ENCODE measurements at places on chromosomes 16 and 17.

- DNase-seq: no peak
Measured at GRCh38 chr16:60932600-60932999, 1103.6 kb downstream of the CDH8 start.

DNA sequence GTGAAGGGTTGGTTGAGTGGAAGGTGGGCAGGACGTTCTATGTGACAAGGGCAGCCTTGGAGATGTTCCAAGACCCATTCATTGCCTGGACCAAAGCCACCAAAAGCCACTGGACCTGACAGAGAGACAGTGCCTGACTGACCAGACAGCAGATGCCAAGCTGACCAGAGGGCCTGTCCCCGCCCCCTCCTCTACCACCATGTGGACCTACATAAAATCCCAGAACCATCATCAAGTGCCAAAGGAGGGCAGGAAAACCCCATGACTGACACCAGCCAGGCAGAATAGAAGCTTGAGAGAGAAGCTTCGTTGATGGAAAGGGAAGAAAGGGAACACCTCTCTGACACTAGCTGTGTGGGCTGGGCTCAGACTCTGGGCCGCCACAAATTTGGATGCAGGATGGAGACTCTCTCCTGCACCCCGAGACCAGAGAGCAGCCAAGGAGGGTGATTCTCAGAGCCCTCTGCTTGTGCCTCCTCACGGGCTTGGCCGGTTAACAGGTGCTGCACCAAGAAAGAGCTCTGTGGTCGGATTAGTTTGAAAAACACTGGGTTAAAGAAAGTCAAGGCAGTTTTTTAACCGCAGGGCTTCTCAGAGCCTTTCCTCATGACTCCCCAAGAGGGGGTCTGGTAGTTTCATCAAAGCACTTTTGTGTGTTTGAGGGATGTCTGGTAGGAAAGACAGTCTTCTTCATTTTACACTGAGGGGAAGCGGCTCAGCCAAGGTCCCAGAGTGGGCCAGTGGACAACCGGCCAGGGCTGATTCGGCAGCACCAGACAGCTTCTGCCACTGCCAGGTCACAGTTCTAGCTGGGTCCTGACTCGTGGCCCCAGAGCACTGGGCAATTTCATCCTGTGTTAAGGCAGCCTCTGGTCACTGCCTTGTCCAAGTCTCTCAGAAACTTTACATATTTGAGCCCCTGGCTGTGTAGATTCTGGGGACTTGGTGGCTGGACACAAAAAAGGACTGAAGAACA is 1.7 kb downstream of the TNFRSF13B start:
- DNase-seq: no peak

- DNase-seq: no peak
Measured at GRCh38 chr16:75818491-75818890, 92.2 kb upstream of the CPHXL start.

GRCh38 chr17:78252111-78252634 is 20.7 kb downstream of the TMEM235 start:
- DNase-seq: no peak

DNA sequence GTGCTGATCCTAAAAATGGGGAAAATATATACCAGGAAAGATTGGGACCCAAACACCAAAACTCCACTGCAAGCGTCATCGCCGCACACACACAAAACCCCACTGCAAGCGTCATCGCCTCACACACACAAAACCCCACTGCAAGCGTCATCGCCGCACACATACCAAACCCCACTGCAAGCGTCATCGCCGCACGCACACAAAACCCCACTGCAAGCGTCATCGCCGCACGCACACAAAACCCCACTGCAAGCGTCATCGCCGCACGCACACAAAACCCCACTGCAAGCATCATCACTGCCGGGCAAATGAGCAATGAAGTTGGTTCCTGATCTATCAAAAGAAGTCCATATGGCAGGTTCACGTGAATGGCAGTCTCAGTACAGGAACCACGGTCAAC is 144.4 kb downstream of the SLC39A11 start:
- no peak for DNase-seq

DNA sequence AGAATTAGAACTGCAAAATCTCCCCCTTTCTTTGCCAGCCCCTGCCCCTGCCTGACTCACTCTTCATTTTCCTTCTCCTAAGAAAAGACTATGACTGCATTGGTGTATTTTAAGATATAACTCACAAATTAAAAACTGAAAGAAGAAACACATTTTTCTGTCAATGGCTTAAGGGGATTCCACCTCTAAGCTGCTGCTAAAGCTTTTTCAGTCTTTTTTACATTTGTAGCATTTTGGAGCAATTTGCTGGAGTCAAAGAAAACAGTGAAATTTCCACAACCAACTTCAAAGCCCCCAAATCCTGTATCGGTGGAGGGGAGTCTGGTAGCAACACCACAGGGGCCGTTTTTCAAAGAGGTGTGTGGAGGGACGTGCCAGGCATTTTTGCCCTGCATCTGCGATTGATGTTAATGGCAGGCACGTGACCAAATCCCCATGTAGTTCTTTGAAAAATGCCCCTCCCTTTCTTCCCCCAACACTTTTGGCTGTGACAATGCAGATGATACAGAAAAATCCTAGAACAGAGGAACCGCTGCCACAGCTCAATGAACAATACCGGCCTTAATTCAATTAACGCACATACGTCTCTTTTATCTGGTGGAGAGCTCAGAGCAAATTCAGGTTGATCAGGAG is 28.5 kb downstream of the MAF start:
- no peak for DNase-seq

DNA sequence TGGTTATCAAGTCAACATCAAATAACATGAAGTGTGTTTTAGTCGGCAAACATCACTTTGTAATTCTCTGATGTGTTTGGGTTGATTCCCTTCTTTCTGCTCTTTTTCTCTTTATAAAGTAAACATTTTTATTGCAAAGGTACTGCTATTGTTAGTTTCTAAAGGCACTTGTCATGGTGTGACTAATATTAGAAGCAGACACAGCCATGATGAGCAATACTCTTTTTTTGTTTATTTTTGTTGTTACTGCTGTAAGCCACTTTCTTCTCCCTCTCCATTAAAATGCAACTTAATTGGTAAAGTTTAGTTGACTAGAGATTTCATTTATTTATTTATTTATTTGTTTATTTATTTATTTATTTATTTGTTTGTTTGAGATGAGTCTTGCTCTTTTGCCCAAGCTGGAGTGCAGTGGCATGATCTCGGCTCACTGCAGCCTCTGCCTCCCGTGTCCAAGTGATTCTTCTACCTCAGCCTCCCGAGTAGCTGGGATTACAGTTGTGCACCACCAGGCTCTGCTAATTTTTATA is 424.7 kb downstream of the WWOX start:
- no peak for DNase-seq

DNA sequence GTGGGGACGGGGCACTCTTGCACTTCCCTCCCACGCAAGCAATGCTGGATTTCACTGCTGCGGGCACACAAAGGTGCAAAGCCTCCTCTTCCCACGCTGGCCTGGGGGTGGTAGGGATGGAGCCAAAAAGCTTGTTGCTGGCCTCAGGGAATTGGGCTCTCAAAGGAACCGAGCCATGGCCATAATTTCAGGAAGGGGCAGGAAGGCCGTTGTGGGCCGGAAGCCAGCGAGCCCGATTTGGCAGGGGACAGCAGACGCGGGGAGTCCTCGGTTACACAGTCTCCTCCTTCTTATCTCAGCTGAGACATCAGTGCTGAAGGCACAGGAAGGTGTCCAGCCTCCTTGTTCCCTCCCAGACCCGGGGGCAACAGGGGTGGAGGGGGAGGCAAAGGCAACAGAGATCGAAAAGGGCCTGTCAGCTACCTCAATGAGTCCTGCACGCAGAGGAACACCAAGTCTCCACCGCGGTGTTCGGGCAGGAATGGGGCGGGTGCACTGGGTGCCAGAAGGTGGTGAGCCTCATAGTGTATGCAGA is 59.5 kb downstream of the SLFN11 start:
- DNase-seq: peak; percentile 25

DNA sequence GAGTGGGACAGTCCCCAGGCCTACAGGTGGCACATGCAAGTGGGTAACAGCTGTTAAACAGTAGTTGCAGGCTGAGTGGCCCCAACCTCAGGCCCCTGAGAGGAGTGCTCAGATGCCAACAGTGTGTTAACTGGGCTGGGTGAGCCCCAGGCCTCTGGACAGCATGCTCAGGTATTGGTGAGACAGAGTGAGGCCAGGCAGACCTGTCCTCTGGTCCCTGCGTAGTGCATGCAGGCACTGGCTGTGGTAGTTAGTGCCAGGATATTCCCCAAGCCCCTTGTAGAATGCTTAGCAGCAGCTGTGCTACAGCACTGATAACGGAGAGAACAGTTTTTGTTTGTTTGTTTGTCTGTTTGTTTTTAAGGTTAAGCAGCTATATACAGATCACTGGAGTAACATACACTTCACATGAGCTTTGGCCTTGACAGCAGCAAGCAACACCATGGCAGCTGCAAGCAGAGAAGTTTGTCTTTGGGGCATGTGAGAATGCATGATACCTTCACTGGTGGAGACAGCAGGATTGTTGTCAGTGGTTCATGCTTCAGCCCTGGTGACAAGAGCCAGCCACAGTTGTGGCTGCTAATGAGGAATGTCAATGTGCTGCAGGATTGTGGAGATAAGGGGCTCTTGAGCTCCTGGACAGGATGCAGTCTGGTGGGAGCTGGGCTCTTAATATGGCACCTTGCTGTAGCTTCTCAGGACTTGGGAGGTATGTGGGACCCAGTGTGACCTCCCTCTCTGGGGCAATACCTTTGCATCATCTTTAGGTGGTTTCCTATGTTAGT is 614.4 kb downstream of the CDH11 start:
- DNase-seq: no peak

GRCh38 chr17:67578142-67578457 is 139.6 kb upstream of the NOL11 start:
- DNase-seq: no peak

DNA sequence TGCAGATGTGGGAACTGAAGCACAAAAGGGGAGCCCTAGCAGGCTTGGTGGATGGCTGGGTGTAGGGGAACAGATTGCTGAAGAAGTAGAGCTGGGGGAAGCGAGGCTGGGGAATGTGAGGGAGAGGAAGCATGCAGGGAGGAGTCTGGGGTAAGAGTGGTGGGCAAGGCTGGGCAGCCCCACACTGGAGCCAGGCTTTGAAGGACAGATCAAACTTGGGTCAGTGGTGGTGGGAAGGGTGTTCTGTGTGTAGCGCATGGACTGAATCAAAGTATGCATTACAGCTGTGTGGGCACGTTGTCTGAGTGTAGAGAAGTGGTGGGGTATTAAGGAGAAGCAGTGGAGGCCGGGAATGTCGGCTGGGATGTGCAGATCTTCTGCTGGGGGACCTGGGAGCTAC is 116.0 kb downstream of the CYLD start:
- DNase-seq: no peak

GRCh38 chr17:49676276-49676868 is 1.5 kb downstream of the SPOP start:
- peak; percentile 97 for DNase-seq

DNA sequence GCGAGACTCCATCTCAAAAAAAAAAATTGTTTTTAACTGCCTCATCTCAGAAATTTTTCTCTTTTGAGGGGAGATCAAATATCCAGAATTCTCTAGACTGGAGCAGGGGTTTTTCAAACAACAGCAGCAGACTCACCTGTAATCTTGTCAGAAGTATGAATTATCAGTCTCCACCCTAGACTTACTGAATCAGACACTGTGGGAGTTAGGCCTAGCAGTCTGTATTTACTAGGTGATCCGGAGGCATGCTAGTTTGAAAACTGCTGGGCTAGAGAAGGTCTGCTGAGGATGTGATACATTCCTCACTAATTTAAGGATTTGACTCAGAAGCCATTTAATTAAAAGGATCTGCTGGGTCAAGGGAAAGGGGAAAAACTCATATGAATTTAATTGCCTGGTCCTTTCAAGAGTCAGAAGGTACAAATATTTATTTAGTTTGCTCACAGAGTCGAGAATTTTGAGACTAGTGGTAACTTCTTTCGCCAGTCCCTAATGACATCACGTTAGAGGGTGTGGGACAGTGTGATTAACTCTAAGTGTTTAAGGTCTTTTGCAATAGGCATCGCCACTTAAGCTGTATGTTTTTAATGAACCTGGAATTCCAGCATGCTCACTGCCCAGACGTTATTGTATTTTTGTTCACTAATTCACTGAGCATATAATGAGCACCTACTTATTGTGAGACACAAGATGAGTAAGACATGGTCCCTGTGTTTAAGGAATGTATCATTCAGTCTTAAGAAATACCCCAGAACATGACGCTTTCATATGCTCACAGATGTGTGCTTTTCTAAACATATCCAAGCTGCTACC is 14.2 kb downstream of the ATP6V0A1 start:
- no peak for DNase-seq

DNA sequence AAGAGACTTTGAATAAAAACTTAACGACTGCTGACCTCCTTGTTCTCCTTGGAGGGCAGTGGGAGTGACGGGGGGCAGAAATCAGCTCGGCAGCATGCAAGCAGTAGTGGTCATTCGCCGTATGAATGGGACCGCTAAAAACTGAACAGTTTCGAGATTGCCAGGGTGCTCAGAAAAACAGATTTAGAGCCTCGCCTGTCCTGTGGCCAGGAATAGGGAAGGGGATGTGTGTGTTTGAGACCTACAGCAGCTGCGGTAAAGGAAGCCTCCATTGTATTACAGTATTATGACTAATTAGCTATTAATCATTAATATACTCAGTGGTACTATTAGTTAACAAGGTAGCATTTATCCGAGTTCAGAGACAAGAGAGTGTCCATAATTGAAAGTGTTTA is 670 bp upstream of the ZNF652 start:
- DNase-seq: no peak

DNA sequence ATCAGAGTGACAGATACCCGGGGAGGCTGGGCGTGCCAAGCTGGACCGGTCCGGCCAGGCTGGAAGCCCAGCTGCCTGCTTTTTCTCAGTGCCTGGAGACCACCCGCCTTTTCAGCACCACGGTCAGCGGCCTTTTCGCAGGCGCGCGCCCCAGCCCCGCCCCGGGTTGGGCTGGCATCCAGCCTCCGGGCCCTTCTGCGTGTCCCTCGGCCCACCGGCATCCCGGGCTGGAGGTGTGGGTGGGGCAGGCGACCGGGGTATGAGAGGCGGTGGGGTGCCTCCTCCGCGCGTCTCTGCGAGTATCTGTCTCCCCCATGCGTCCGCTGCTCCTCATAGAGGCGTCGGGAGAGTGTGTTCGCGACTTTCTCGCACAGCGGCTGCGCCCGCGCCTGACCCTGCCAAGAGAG is 102.5 kb downstream of the MRM1 start:
- DNase-seq: peak; percentile 80
